ENCODE measurements at places on chromosomes 6 and 20. TPM values are rescaled to one million over a fixed set of nuclear protein-coding genes. Genes with fewer than 3 reads are reported as not detected.

Gene MAFB
- not detected for total RNA-seq

Gene KCNK16
- total RNA-seq, result not detected

Gene DSE
- 4.9 TPM for total RNA-seq

Gene HLA-DOA
- 9.8 TPM for total RNA-seq

Gene SLC4A11
- 2.9 TPM for total RNA-seq

Gene GJE1
- not detected for total RNA-seq

Gene PMEPA1
- total RNA-seq, result 1.7 TPM

Gene CLPSL1
- not detected for total RNA-seq

Gene ANGPT4
- not detected for total RNA-seq
